Kidney epithelial cell (primary cell): ENCODE measurements at places on chromosomes 7 and 10. TPM values are rescaled to one million over a fixed set of nuclear protein-coding genes. Genes with fewer than 3 reads are reported as not detected.

The REEP3 gene
- total RNA-seq: 45.4 and 59.8 TPM in 2 replicates

- no peak for DNase-seq
Measured at GRCh38 chr10:126181626-126182025, 206.7 kb downstream of the ADAM12 start.

DNA sequence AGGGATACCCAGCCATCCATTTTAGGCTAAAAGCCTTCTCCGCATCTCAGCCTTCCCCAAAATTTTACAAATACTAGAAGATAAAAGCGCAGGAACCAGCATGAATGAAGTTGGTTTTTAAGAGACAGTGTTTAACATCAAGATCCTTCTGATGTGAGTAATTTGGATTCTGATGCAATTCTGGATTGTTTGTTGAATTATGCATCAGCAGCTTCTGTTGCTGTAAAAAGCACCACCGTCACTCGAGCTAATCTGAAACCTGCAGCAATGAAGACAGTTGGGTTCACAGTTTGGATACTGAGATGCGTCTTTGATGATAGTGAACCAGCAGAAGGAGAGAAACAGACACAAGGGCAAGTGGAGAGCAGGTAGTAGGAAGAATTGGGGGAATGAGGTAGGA is 179.2 kb downstream of the PLXNA4 start:
- no peak for DNase-seq

The ZNF467 gene
- total RNA-seq: 0.48 TPM in 1 of 2 replicates, not detected in the other

DNA sequence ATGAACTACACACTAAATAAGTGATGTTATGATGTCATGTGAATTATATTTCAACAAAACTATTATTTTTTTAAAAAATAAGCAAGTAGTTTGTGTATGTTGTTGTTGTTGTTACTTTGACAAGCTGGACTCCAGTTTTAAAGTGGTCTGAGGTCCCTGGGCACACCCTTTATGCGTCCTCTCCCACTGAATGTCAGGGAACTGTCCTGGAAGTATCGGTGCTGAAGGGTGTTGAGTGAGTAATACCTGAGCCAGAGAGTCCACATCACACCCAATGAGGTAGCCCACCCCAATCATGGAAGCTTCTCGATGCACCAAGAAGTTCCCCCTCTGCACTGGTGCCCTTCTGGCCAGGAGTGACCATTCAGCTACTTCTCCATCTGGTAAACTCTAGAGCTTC is 64.3 kb downstream of the FOXI2 start:
- no peak for DNase-seq
